Urinary bladder (tissue), 4 donors: ENCODE measurements at places on chromosomes 5 and 9. TPM values are rescaled to one million over a fixed set of nuclear protein-coding genes. Genes with fewer than 3 reads are reported as not detected.

Gene ZMAT2
- 25.9 TPM for total RNA-seq

Gene FOXD4L3
- not detected for total RNA-seq

DNA sequence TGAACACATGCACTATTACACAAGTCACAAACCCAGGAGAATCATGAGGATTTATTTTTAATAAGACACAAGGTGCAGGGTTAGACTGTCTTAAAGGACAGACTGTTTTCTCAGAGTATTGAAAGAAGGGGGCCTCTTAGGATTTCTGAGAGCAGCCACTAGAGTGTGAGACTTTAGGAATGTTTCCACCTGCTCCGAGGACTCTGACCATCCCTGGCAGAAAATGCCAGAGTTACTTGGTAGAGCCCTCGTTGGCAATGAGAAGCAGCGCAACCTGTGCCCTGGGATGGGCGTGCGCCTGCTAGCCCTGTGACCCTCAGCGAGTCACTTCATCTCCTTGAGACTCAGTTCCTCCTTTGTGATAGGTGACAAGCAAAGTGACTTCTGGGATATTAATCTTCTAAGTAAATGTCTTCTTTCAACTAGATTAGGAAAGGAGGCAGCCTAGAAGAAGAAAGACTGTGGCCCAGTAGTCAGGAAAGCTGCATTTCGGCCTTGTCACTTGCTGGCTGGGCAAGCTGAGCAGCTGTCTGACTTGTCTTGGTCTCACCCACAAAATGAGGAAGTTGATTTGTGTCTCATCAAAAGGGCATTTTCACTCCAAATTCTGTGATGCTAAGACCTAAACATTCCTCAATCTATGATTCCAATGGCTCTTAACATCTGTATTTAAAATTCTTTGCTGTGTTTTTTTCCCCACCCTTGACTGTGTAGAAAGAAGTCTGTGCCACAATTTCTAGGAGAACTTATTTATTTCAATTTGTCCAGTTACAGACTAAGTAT lies 60.5 kb downstream of the PTCD2 start:
- DNase-seq: no peak

Gene ZNF883
- 2.9 TPM for total RNA-seq

DNA sequence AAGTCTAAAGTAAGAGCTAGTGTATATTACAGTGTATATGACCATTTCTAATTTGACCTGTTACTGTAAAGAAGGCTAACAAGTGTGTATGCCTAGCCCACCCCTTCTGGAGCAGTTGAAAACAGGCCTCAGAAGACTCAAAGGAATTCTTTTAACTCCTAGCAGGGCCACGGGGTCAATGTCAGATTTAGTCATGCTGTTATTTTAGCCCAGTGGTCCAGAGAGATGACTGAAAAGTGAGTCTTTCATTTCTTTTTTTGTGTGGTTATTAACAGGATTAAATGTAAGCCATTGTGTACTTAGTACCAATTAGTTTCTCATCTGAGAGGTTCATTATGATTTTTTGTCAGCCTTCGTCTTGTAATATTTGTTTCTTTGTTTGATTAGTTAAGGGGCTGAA lies 24.4 kb downstream of the ZCCHC7 start:
- DNase-seq: no peak

DNA sequence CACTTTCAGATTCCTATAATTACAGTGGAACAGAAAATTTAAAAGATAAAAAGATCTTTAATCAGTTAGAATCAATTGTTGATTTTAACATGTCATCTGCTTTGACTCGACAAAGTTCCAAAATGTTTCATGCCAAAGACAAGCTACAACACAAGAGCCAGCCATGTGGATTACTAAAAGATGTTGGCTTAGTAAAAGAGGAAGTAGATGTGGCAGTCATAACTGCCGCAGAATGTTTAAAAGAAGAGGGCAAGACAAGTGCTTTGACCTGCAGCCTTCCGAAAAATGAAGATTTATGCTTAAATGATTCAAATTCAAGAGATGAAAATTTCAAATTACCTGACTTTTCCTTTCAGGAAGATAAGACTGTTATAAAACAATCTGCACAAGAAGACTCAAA lies 29.5 kb downstream of the ZFYVE16 start:
- no peak for DNase-seq

DNA sequence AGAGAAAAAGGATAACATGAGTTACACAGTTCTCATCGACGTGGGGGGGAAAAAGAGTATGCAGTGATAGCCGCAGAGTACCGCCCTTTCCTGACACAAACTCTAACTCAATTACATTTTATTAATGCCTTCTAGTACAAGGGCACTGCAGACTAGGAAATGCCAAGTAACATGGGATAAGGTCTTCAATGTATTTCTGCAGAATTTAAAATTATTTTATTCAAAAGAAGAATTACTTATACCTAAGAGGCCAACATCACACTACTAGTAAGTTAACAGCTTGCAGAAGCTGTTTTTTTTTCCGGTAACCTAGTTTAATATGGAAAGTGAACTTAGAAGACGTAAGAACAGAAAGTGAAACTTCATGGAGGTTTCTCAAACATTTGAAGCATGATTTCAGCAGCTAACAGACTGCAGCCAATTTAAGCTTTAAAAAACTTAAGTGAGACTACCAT lies 3.9 kb downstream of the SETX start:
- DNase-seq: no peak

GRCh38 chr9:129435291-129435690 lies 185.6 kb downstream of the C9orf50 start:
- no peak for DNase-seq

GRCh38 chr5:157594675-157595459 lies 19.3 kb upstream of the ADAM19 start:
- no peak for DNase-seq
